ENCODE measurements at places on chromosomes 16 and 17.

DNA sequence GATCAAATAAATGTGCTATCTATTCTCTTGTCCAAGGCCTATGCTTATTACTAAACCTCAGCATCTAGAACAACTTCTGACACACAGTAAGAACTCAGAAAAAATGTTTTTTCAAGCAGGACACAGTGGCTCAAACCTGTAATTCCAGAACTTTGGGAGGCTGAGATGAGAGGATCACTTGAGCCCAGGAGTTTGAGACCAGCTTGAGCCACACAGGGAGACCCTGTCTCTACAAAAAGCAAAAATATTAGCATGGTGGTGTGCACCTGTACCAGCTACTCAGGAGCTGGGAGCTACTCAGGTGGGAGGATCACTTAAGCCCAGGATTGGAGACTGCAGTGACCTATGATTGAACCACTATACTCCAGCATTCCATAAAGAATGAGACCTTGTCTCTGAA is 32.5 kb downstream of the USP32 start:
- no peak overlapping the region for H3K4me3 ChIP-seq
- peaks cover 20% of the 10 kb centered on the region for H3K4me1 ChIP-seq
- H3K36me3 ChIP-seq = peaks cover 9% of the 10 kb centered on the region
- DNase-seq = no peak

DNA sequence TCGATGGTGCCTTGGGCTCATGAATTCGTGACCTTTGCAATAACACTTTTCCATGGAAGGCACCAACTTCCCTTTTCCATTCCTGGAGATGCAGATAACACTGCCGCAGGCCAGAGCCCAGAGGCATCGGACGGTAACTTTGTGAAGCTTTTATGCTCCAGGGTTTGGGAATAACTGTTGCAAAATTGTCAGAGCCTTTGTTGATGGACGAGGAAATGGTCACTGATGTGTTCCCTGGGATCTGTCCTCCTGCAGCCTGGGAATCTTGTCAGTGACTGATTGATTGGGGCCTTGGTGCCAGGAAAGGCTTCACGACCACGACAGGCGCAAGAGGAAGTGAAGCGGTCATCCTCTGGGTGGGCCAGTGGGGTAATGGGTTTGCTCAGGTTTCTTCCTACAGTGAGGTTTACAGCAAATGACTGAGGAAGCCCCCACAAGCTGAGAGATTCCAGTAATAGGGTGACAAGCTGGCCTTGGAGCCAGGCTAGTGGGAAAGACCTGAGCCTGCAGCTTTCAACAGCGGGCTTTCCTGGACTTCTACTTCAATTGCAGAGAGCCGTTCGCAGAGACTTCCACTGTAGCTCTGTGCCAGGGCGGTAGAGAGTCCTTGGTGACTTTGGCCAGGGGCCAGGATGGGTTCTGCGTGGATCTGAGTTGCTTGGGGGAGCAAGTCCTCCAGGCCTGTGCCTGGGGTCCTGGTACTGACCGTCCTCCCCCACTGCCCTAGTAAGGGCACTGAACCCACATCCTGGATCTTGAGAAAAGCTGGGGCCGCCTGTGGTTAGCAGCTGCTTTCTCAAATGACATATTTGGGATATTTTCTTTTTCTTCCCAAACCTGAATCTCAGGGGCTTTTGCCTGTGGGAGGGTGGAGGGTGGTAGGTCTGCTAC is 37.6 kb downstream of the PGS1 start:
- H3K4me1 ChIP-seq = peaks cover 51% of the 10 kb centered on the region
- no peak for DNase-seq
- peaks cover 6% of the 10 kb centered on the region for H3K36me3 ChIP-seq
- peak overlapping the region; percentile 67 for H3K27ac ChIP-seq

GRCh38 chr17:43999024-43999423 is 5.4 kb upstream of the NAGS start:
- H3K27me3 ChIP-seq = peaks cover 9% of the 10 kb centered on the region
- no peak for DNase-seq
- peaks cover 2% of the 10 kb centered on the region for H3K4me1 ChIP-seq
- no peaks in the 10 kb centered on the region for H3K36me3 ChIP-seq
- no peak overlapping the region for H3K4me3 ChIP-seq

DNA sequence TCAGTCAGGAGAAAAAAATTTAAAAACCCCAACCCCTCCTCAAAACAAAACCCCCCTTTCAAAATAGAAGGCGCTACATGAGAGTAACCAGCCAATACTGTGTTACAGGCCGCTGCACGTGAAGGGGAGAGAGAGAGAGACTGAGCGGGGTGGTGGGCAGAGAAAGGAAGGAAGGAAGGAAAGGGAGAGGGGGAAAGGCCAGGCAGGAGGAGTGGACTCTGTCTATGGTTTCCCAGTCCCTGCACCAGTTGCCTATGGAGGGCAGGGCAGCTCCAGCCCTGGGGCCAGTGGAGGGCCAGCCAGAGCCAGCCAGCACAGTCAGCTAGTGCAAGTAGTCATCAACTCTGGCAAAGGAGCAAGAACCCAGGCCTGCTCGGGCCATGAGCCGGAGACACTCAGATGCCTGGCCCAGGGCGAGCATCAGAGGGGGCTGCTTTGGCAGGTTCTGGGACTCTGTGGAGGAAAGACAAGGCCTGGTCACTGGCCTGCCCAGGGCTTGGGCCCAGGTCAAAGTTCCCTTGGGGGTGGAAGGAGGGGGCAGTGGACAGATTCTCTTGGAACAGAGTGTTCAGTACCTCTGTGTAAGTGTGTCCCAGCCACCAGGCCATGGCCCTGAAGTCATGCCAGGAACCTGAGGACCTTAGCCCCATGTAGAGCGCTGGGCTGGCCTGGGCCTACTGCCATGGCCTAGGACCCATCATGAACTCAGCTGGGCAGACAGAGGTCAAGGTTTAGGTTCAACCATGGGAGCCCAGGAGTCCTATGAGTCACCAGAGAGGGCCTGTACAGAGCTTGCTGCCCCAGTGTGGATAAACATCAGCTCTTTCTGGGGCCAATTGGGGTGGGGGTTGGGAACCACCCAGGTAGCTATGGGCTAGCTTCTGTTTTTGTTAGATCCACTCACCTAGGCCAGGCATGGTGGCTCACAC is 7.3 kb upstream of the GFOD2 start:
- DNase-seq = no peak
- H3K27ac ChIP-seq = peak overlapping the region; percentile 71
- H3K4me3 ChIP-seq = no peak overlapping the region
- no peaks in the 10 kb centered on the region for H3K27me3 ChIP-seq
- peaks cover 3% of the 10 kb centered on the region for H3K4me1 ChIP-seq

- H3K4me1 ChIP-seq = peaks cover 79% of the 10 kb centered on the region
- H3K4me3 ChIP-seq = no peak overlapping the region
- no peak for DNase-seq
- no peaks in the 10 kb centered on the region for H3K27me3 ChIP-seq
- H3K27ac ChIP-seq = peak overlapping the region; percentile 92
- H3K36me3 ChIP-seq = no peaks in the 10 kb centered on the region
Observed at GRCh38 chr16:56936950-56937349, 5.0 kb downstream of the HERPUD1 start.

- H3K27ac ChIP-seq = peak overlapping the region; percentile 97
- DNase-seq = no peak
- H3K36me3 ChIP-seq = peaks cover 70% of the 10 kb centered on the region
Observed at GRCh38 chr17:4176808-4177472, 33.9 kb downstream of the CYB5D2 start.

- no peaks in the 10 kb centered on the region for H3K27me3 ChIP-seq
- no peak overlapping the region for H3K27ac ChIP-seq
- no peaks in the 10 kb centered on the region for H3K4me1 ChIP-seq
- no peaks in the 10 kb centered on the region for H3K36me3 ChIP-seq
- DNase-seq = no peak
Observed at GRCh38 chr16:72946474-72947194, 101.3 kb downstream of the ZFHX3 start.

DNA sequence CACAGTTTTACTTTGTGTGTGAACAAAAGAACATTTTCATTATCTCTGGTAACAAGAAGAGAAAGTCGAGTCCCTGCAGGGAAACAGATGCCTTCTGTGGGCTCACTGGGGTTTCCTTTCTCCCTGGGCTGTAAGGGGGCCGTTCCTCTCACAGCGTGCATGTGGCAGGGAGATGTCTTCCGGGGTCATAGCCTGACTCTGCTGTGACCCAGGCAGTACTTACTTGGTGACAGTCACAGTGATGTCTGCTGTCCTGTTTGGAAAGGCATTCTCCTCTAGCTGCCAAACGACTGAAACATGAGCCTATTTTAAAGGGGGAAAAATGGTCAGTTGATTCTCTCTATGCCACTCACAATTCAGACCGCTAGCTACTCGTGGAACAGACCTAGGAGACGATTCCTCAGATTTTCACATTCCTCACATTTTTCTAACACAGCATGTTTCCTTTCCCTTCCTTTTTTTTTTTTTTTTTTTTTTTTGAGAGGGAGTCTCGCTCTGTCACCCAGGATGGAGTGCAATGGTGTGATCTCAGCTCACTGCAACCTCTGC is 7.3 kb downstream of the HASPIN start:
- DNase-seq = no peak
- no peak overlapping the region for H3K4me3 ChIP-seq

DNA sequence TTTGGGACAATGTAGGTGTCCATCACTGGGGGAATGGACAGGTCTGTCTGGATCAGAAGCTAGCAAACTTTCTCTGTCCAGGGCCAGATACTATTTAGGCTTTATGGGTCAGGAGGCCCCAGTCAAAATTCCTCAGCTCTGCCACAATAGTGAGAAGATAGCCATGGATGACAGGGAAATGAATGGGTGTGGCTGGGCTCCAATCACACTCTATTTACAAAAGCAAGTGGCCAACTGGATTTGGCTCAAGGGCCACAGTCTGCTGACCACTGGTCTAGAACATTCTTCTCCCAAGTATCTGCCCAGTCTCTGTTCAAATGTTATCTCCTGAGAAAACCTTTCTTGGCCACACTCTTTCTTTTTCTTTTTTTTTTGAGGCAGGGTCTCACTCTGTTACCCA is 339.9 kb downstream of the SOX9 start:
- H3K36me3 ChIP-seq = no peaks in the 10 kb centered on the region
- H3K4me3 ChIP-seq = no peak overlapping the region
- no peaks in the 10 kb centered on the region for H3K27me3 ChIP-seq
- no peaks in the 10 kb centered on the region for H3K4me1 ChIP-seq

- H3K36me3 ChIP-seq = no peaks in the 10 kb centered on the region
- H3K27me3 ChIP-seq = no peaks in the 10 kb centered on the region
- no peak overlapping the region for H3K27ac ChIP-seq
- DNase-seq = no peak
- H3K4me3 ChIP-seq = no peak overlapping the region
Observed at GRCh38 chr17:1496869-1497268, 4.4 kb upstream of the MYO1C start.

- H3K27me3 ChIP-seq = no peaks in the 10 kb centered on the region
- H3K36me3 ChIP-seq = no peaks in the 10 kb centered on the region
- DNase-seq = no peak
- no peak overlapping the region for H3K4me3 ChIP-seq
Observed at GRCh38 chr17:10149573-10150399, 48.6 kb downstream of the GAS7 start.

DNA sequence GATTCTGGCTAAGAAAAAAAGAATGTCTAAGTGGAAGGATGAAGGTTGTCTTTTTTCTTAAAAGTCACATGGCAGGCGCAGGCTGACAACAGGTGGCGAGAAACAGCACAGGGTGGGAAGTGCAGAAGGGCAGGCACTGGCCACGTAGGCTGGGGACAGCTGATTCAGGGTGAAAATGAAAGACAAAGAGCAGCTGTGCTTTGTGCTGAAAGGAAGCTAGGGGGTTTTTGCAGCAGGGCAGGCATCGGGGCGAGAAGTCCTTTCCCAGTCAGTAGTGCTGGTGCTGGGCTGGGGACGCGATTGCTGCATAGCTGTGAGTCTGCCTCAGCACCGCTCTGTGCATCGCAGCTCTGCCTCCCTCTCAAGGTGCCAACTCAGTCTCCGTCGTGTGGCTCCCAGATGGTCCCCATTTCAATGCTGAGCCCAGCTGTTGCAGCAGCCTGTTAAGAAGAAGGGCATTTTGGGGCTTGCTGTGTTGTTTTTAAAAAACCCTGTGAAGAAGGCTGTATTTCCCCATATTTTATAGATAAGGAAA is 183.1 kb upstream of the CCL2 start:
- H3K4me1 ChIP-seq = no peaks in the 10 kb centered on the region
- H3K27me3 ChIP-seq = peaks cover 6% of the 10 kb centered on the region
- H3K4me3 ChIP-seq = no peak overlapping the region
- no peak overlapping the region for H3K27ac ChIP-seq
- no peaks in the 10 kb centered on the region for H3K36me3 ChIP-seq

DNA sequence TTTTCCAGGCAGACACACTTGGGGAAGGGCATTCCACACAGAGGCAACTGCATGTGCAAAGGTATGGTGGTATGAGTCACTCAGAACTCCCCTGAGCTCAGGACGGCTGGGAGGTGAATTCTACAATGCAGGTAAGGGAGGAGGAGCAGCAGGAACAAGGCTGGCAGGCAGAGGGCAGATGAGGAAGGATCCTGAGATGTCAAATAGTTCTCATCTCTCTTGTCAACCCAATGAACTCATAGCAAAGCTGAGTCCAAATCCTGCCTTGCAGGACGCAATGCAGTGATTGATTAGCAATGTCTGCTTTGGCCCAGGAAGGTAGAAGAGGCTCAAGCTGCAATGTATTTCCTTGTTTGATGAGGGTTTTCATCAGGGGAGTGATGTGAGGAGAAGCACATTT is 243.5 kb downstream of the XYLT1 start:
- H3K36me3 ChIP-seq = peaks cover 14% of the 10 kb centered on the region
- DNase-seq = no peak
- peaks cover 30% of the 10 kb centered on the region for H3K4me1 ChIP-seq
- H3K27me3 ChIP-seq = no peaks in the 10 kb centered on the region
- H3K27ac ChIP-seq = no peak overlapping the region

DNA sequence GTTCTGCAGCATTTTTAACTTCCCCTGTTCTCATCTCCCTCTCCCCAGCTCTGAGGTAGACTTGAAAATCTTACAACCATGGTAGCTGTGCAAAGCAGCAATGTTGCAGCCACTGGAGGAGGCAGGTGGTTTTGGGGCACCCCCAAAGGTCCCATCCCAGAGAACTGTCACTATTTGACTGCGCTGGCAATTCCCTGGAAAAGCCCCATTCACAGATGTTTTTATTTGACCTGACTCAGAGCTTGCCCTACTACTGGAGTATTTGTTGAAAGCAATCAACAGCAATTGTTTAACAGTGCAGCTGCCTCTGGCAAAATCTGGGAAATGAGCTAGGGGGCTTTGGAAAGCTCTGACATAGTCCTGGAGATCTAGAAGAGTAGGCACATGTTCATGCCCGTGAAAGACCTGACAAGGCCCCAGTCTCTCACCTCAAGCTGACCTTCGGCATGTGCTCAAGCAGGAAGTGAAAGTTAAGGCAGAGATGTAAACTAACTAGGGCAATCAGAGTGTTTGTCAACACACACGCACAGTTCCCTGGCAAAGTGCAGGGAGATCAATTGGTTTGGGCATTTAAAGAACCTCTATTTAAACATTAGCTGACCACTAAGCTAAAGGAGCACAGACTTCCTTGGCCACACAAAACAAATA is 19.7 kb upstream of the PIK3R5 start:
- H3K4me3 ChIP-seq = no peak overlapping the region
- DNase-seq = no peak
- H3K4me1 ChIP-seq = peaks cover 17% of the 10 kb centered on the region
- no peaks in the 10 kb centered on the region for H3K27me3 ChIP-seq

DNA sequence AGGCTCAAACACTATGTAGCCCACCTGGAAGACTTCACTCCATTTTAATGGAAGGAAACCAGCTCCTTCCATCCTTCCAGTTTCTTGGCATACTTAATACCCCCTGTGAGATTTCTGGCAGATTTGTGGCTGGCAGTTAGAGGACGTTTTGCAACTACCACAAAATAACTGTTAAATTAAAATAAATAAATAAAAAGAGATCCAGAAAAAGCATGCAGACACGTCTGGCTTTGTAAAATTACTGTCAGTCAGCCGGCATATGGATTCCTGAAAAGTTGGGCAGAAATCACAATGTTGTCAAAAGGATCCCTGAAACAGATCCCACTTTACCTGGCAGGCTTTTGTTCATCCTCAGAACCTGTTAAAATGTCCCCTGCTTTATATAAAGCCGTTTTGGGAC is 113.9 kb downstream of the ASIC2 start:
- H3K36me3 ChIP-seq = no peaks in the 10 kb centered on the region
- H3K4me3 ChIP-seq = no peak overlapping the region
- no peak for DNase-seq
- peaks cover 23% of the 10 kb centered on the region for H3K27me3 ChIP-seq
- H3K27ac ChIP-seq = no peak overlapping the region

Data from naive thymus-derived CD8-positive, alpha-beta T cell (primary cell).